ENCODE measurements at places on chromosomes 1 and 21. TPM values are rescaled to one million over a fixed set of nuclear protein-coding genes. Genes with fewer than 3 reads are reported as not detected.

GRCh38 chr1:4726620-4727341, 72.4 kb downstream of the AJAP1 start:
- no peak for DNase-seq

DNA sequence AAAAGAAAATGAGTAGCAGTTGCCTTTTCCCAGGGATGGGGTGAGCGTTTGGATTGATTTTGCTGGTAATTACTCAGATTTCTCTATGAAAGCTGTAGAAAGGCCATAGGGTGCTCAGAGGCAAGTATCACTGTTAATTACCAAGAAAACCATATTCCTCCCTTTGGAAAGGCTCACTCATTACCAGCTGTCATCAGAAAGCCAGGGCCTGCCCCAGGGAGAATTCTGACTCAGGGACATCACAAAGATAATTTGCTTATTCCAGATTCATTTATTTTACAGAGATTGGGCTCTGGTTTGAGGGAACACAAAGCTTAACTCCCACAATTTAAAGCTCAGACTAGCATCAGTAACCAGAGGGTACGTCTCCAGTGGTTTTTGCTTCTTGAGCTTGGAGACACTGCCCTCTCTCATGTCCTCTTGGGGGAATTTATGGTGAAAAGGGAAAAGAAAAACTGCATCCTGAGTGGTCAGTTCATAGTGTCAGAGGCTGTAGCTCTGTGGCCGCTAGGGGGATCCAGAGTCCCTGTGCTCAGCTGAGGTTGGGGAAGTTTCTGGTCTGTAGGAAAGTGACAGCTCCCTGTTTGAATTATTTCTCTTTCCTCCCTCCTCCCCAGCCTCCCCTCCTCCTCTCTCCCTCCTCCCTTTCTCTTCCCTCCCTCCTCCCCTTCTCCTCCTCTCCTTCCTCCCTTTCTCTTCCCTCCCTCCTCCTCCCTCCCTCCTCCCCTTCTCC, 204.3 kb downstream of the KCNJ6 start:
- peak; percentile 77 for DNase-seq

The CLEC20A gene
- total RNA-seq = not detected

The SPATA21 gene
- total RNA-seq = not detected

The COPA gene
- 108 TPM for total RNA-seq
